Stimulated activated naive CD4-positive, alpha-beta T cell treated with Interleukin-2 at 50 U/mL for 16 hours (primary cell): ENCODE measurements at places on chromosomes 6 and 20.

GRCh38 chr6:9467741-9468140 is 947.1 kb downstream of the TFAP2A start:
- DNase-seq = no peak

GRCh38 chr6:105235155-105235554 is 55.3 kb upstream of the POPDC3 start:
- DNase-seq = no peak

- DNase-seq = no peak
Measured at GRCh38 chr20:40957265-40957760, 71.3 kb upstream of the TOP1 start.

DNA sequence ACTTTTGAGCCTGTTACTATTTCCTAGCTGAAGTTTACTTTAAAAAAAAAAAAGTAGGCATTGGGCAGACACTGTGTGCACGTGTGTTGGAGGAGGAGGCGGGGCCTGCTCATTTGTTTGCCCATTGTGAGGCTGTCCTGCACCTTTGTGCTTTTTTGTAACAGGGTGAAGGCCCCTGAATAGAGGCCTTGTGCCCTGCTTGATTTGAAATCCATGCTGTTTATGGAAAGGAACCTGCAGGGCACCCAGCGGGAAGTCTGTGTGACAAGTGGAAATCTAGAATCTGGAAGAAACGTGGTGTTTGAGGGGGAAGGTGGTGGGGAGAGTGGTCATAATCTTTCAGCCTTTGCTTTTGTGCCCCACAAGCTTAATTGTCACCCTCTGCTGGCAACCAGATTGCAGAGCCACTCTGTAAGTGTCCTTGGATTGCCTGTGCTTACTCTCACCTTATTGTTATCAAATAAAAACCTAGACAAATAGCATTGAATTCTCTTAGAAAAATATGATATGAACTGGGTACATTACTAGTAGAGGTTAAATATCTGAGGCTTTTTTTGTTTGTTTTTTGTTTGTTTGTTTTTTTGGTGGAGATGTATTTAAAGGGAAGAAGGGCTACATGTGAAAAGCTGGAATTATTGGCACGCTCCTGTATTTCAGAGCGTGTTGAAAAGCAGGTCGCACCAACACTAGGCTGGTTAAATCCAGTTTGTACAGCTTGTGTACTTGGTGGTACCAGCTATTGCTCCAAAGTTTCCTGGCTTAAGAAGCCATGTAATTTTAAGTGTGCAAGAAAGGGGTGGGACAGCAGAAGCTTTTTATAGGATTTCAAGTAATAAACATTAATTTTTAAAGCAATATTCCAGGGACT is 156.3 kb downstream of the ARID1B start:
- DNase-seq = no peak

DNA sequence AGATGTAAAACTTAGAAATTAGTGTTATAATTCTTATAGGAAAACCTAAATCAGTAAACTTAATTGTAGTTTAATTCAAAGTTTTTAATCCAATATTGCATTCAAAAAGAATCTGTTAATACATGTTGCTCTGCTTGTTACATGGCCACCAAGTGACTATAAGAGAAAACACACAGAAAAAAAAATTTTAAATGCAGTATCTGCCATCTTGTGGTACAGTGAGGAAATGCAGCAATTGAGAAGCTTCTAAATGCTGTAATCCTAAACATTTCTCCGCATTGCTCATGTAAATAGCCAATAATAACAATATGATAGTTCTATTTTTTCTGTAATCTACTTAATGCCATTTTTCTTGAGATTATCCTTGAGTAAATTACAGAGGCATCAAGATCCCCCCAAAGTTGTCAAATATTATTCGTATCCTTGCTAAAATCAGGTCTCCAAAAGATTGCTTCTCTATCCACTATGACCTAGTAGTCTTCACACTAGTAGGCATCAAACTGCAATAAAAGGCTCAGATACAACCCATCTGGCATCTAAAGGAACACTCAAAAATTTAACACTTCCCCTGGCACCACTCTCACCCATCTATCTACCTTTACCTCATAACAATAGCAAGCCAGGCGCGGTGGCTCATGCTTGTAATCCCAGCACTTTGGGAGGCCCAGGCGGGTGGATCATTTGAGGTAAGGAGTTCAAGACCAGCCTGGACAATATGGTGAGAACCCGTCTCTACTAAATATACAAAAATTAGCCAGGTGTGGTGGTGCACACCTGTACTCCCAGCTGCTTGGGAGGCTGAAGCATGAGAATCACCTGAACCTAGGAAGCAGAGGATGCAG is 34.6 kb downstream of the HDAC2 start:
- DNase-seq = no peak

DNA sequence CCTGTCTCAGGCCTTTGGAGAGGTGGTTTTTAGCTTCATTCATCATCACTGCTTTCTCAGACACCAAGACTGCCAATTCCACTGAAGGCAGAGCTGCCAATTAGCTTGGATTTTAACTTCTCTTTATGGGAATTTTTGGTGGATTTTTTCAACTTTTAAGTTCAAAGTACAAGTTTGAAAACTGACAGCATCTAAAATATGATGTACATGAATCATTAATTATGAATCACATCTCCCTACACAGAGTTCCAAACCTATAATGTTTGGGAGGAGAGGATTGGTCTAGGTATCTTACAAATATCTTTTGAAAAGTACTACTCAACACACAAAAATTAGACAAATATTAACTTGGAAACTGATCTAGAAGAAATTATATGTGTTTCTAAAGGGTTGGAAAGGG is 25.5 kb downstream of the CNKSR3 start:
- DNase-seq = no peak

DNA sequence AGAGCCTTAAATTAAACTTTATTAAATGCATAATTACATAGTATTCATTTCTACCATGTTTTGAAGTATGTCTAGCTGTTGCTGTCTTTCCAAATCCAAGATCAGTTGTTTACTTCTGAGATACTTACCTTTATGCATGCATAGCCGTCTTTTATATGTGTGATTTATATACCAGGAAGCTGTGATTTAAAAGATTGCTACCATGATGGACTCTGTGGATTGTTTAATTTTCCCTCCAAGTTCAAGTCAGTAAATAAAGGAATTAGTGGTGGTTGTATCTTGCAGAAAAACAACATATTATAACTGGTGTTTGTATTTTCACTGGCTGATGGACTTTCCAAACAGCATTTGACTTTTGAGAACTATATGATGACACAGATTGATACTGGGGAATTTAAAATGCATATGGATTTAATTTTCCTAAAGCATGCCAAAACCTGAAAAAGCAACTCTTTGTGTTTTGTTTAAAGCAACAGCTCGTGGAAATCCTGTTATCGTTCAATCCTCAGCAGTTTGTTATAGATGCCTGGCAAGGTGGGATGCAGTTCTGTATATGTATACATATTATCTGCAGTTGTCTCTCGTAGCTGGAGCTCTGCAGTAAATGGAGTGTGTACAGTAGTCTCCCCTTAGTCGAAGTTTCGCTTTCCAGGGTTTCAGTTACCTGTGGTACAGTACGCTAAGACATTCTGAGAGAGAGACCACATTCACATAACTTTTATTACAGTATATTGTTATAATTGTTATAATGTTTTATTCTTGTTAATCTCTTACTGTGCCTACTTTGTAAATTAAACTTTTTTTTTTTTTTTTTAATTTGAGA is 77.1 kb downstream of the CBFA2T2 start:
- DNase-seq = no peak

DNA sequence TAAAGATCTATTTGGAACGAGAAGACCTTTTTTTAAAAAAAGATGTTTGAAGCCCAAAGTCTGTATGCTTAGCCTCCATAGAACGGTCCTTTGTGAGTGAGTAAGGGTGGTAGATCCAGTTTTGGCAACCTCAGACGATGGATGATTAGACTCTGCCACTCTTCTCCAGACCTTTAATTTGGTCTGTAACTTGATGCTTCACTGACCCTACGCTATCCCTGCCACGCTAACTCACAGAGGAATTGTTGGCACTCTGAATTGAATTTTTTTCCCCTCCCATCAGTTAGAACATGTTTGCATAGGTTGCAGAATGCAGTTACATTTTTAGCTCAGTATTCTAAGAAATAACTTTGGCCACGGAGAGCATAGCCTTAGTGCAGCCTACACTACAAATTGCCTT is 15.8 kb upstream of the DEK start:
- no peak for DNase-seq

DNA sequence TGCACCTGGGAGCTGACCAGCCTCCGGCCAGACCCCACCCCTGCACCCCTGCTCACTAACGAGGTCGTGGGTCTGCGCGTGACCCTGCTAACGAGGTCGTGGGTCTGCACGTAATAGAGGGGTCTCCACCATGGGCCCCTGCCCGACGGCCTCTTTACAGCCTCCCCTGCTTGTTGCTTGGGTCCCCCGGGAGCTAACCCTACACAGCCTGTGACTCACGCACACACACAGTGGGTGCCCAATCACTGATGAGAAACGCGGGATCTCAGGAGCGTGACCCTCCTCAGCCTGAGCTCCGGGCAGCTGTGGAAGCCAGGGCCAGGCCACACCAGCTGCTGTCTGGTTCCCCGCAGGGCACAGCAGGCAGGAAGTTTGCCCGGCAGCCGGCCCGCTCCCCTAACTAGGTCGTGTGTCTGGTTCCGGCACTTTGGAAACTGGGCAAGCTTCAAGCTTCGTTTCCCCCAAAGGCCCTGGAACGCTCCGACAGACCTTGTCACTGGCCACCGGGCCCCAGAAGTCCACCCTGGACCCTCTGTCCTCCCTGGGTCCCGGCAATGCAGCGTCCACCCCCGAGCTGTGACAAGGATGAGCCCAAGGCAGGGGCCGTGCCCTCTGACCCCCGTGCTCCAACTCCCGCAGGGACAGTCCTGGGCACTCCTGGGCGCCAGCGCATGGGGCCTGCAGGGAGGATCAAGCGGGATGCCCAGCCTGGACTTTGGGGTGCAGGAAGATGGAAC is 767 bp downstream of the PTK6 start:
- no peak for DNase-seq

- DNase-seq = no peak
Measured at GRCh38 chr6:169785566-169785965, 34.1 kb downstream of the ERMARD start.

- no peak for DNase-seq
Measured at GRCh38 chr6:124099520-124099919, 295.9 kb downstream of the NKAIN2 start.

- no peak for DNase-seq
Measured at GRCh38 chr6:54877713-54878317, 31.2 kb downstream of the FAM83B start.
